ENCODE measurements at places on chromosomes 2 and 18. TPM values are rescaled to one million over a fixed set of nuclear protein-coding genes. Genes with fewer than 3 reads are reported as not detected.

DNA sequence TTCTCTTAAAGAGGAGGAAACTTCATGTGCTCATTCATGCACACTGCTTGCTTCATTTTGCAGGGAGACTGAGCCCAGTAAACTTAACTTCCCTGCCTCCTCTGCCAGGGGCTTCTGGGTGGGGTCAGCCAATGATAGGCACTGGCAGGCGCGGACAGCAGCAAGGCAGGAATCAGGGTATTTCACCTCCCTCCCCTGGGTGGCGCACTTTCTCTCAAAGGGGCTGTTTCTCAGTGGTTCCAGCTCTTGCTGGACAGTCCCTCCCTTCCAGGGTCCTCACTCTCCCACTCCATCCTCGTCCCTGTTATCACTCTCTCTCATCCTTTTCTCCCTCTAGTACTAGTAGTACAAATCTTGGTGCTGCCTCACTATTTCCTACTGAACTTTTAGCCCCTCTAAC is 320.5 kb upstream of the ZNF521 start:
- DNase-seq, result no peak

DNA sequence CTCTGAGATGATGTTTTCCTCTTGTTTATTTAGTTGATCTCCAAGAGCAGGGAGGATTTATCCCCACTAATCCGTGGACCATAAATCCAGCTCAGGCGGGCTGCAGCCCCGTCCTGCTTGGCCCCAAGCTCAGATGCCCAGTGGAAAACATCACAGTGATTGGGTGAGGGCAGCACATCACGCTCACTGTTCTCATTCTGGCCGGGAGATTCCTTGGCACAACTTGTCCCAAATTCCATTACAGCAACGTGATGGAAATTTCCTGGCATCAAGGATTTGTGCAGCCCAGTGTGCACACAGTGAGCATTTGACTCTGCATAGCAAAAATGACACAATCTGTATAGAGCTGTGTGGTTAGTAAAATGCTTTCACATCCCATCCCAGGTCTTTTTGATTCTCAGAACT is 96.8 kb downstream of the VAPA start:
- DNase-seq, result no peak

HDHD2 gene
- total RNA-seq, result 24.9 TPM

DNA sequence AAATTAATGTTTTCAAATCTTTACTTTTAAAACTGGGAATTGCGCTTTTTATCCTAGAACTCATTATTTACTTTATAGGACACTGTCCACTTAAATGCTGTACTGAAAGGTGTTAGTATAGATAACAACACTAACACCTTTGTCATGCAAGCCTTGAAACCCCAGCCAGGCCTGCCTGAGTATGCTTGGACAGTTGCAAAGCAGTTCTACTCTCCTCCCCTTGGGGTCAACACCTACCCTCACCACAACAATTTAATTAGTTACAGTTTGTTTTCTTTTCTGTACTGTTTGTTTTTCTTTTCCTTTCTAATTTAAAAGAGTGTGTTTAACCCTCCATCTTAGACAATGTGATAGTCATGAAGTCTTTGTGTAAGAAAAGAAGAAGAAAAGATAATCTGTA is 18.9 kb upstream of the FAM98A start:
- no peak for DNase-seq

GRCh38 chr2:168752361-168752760 is 50.1 kb upstream of the NOSTRIN start:
- DNase-seq, result no peak

GRCh38 chr2:37827911-37828511 is 97.1 kb upstream of the RMDN2 start:
- DNase-seq, result no peak

DNA sequence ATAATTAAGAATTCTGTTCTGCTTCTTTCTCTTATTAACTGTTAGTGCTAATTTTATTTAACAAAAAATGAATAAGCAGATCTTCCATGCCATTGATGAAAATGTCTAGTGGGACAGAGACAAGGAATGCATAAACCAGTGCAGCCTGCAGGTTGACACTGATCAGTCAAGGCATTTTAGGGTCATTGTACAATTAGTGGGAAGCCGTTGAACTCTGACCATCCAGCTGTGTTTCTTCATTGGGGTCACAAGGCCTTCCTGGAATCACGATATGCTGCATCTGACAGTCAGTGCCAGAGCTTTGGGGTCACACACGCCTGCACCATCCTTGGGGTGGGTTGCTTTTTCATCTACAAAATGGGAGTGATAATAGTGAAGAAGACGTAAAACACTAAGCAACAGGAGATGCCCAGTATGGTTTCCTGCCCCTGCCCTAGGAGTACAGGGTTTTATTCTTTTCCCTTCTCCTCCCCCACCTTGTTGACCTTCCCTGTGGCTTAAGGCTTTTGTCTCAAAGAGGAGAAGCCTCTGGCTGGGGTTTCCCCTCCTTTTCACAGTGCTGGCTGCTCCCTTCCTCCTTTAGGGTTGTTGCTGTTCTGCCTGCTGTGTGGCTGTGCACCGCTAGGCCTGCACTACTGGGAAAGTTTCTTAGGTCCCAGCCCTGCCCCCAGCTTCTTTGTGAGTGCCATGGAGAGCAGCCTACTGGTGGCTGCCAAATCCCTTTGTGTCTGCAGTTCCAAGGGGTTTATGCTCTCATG is 245.6 kb downstream of the TPGS2 start:
- no peak for DNase-seq

DNA sequence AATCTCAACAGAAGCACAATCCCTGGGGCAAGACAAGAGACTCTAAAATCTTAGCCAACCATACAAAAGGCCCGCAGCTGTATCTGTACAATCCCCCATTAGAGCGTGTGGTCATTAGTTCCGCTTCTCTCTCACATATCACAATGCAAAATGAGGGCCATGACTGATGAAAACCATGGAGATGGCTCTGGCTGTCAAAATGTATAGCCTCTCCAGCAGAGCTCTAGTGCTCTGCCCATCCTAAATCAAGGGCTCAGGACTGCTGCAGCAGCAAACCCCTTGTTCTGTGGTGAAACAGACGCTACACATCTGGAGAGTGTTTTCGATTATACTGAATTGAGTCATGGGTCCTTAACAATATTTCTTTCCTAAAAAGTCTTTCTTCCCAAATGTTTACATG is 221.0 kb downstream of the PID1 start:
- DNase-seq, result no peak

DNA sequence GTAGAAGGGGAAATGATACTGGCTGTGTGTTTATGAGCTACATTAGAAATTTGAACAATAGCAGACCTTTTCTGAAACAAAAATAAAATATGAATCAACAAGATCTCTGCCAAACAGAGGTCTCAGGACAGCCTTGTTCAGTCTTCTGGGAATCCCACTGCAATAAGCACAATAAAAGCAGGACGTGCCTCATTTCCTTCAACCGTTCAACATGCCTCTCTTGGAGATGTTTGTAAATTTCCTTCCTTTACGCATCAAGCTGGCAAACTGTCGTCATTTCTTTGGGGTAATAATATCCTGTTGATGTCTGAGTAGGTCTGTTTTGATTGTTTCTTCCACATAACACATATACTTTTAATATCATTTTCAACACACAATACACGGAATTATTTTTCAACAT is 77.2 kb downstream of the TCF4 start:
- no peak for DNase-seq

DNA sequence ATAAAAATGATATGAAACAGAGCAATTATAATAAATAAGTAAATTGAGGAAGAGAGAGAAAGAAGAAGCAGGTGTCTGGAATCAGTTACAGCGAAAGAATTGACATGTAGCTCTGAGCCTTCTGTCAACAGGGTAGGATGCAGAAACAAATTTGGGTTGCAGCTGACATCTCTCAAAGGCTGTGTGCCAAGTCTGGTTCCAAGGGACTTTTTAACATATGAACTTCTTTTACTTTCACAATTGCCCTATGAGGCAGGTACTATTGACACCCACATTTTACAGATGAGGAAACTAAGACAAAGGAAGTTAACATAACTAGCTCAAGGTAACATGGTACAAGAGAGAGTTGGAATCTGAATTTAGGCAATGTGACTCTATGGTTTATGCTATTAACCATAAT is 260.0 kb downstream of the ASXL3 start:
- no peak for DNase-seq

GRCh38 chr2:78397198-78397597 is 628.3 kb upstream of the REG3G start:
- no peak for DNase-seq

- DNase-seq, result peak; percentile 43
Measured at GRCh38 chr2:240925191-240925567, 19.0 kb downstream of the CROCC2 start.

DNA sequence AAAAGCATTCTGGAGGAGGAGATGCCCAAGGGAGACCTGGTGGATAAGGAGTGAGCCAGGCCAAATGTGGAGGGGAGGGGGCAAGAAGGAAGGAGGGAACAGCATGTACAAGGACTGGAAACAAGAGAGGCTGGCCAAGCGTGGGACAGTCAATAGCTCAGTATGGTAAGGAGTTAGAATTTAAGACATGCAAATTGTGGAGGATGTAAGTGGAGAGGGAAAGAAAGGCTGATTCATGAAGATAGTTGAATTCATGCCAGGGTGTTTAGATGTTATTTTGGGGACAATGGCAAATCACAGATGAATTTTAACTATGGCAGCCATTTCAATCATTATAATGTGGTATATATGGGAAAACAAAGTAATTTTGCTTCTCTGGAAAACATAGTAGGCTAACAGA is 462.3 kb downstream of the MEIS1 start:
- no peak for DNase-seq

- DNase-seq, result no peak
Measured at GRCh38 chr2:8538931-8539621, 142.8 kb upstream of the ID2 start.

DNA sequence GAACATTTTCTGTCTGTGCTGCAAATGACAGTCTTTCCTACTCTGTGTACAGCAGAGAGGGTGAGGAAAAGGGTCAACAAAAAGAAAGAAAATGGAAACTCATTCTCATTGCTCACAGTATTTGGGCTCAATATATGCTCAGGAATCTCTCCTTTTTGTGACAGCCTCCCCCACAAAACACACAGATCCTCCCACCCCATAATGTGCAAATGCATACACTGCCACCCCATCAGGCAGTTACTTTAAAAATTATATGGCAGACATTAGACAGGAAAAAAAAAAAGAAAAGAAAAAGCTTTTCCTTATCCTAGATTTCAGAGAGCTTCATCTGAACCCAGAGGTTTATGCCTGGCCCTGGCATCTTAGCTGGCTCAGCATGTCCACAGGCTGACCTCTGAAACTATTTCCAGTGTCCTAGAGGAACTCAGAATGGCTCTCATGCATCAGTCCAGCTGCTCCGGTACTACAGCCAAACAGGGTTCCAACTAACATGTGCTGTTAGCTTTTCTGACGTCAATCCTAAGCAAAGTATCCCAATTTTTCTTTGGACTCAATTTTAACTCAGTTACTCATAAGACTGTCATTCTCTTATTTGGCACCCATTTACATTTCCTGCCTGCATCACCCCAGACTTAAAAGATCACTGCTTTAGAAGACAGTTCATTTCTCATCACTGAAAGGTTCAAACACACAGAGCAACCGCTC is 105.9 kb downstream of the RBMS1 start:
- DNase-seq, result no peak

DSG1 gene
- total RNA-seq, result 22.2 TPM

- DNase-seq, result no peak
Measured at GRCh38 chr2:152402780-152403759, 68.1 kb downstream of the FMNL2 start.

- DNase-seq, result no peak
Measured at GRCh38 chr2:170324640-170325046, 146.7 kb downstream of the MYO3B start.

Measured in breast epithelium (tissue), 4 donors.